ENCODE measurements at places on chromosomes 11 and 22. TPM values are rescaled to one million over a fixed set of nuclear protein-coding genes. Genes with fewer than 3 reads are reported as not detected.
A peak's percentile ranks its signal among the peaks of the same experiment; 100 is the strongest.

Gene HORMAD2
- total RNA-seq, result not detected

Gene C22orf15
- not detected for total RNA-seq

- DNase-seq, result no peak
Measured at GRCh38 chr22:49367041-49367697, 460.5 kb downstream of the BRD1 start.

DNA sequence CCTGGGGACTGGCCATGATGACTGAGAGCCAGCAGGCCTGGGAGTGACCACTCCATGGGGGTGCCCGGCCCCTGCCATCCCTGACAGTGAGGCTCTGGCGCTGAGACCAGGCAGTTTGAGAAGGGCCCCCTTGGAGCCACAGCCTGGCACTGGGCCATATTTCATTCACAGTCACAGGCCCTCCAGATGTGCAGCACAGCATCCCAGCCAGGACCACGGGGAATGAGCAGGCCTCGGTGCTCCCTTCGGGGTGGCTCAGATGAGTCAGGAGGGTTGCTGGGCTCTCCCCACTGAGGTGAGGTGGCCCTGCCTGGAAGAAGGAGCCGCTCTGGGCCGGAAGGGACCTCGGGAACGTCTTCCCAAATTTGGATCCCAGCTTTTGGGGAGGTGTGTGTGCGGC is 53.0 kb downstream of the GRAMD4 start:
- no peak for DNase-seq

- no peak for DNase-seq
Measured at GRCh38 chr11:40125054-40125453, 1334.4 kb downstream of the LRRC4C start.

DNA sequence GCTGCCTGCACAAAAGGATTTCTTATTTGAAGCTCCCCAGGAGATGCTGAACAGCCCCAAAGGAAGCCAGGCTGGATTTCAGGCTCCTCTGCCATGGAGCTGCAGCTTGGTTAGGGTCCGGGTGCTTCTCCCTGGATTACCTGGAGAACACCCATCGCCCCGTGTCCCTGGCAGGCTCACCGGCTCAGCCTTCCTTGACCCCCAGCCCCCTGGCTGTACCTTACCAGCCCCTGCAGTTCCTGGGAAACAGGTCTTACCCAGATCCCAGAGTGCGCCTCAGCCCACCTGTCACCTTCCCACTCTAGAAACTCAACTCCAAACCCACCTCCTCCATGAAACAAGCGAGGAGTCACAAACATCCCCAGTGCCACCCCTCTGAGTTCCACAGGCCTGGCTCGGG is 45.3 kb upstream of the CD5 start:
- peak; percentile 55 for DNase-seq

DNA sequence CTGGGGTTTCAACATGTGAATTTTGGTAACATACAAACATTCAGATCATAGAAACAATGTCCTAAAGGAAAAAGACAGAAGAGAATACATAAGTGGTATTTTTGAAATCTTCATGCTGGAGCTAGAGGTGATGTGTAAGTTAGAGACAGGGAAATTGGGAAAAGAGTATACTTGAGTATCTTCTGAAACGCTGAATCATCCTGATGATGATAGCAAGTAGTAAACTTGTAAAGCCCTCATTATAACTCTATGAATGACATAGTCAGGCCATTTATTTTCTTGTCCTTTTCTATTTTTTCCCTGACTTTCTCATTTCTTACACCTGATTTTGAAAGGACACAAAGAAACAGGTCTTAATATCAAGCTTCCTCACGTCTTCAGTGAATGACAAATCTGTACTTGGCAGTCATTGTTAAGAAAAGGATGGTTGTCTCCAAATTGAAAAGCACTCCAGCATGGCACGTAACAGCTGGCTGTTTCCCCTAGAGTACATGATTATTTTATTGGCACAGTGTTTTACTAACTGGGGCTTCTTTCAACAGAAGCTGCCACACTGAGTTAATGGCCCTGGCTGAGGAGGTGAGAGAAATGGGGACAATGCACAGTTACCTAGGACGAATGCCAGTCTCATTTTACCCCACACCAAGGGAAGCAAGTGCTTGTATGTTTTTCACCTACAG is 140.7 kb upstream of the CTSC start:
- no peak for DNase-seq
